Activated CD8-positive, alpha-beta T cell treated with anti-CD3 and anti-CD28 coated beads for 36 hours (primary cell): ENCODE measurements at places on chromosomes 4 and X.

- DNase-seq: no peak
These were observed 39.2 kb upstream of the CRMP1 start for GRCh38 chr4:5932035-5932568.

GRCh38 chr4:43619219-43619618, 726.7 kb downstream of the GRXCR1 start:
- DNase-seq: no peak

GRCh38 chrX:155871934-155872333, 9.2 kb upstream of the VAMP7 start:
- no peak for DNase-seq

DNA sequence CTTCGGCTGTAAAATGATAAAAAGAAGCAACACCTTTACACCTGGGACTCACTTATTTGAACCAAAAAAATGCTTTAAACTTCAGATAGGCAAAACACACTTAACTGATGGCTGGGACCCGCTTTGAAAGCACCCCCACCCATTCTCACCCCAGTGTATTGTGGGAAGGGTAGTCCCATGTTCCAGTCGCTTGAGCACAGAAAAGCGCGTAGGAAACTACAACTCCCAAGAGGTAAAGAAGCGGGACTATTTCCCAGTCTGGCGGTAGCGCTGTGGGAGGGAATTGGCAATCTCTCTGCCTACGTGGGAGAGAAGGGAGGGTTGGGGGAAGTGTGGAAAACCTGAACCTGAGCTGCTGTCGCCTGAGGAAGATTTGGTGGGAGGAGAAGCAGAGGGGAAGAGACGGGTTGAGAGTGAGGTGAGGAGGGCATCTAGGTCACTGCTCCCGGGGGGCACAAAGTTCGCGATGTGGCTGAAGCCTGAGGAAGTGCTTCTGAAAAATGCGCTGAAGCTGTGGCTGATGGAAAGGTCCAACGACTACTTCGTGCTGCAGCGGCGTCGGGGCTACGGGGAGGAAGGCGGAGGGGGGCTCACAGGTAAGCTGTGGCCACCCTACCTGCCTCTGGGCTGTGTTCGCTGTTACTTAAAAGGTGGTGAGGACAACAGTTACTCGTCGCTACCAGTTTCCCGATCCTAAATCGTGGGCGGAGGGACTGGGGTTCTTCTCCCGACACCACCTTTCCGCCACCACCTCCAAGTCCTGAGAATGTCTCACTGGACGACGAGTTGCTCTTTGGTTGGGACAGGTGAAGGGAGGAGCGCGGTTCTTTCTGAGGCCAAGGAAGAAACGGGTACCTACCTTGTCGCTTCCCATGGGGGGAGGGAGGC, at the start of gene TBC1D8B:
Gene TBC1D8B, plus strand, starts transcription at position 286 of the 888 bp plus-strand sequence. Its CDS starts 181 bp downstream, at position 467.
- DNase-seq: peak; percentile 16

GRCh38 chrX:154714925-154715324, 36.0 kb downstream of the GAB3 start:
- DNase-seq: peak; percentile 52
